Activated naive CD4-positive, alpha-beta T cell treated with anti-CD3 and anti-CD28 coated beads for 36 hours (primary cell): ENCODE measurements at places on chromosomes 7 and 10. TPM values are rescaled to one million over a fixed set of nuclear protein-coding genes. Genes with fewer than 3 reads are reported as not detected.

The TMEM236 gene
- total RNA-seq = not detected

The UCMA gene
- not detected for total RNA-seq

The GATA3 gene
- 4.0 TPM for total RNA-seq

The KRIT1 gene
- total RNA-seq = 27.9 TPM

The GDF2 gene
- total RNA-seq = not detected

The SRRM3 gene
- not detected for total RNA-seq

The MMD2 gene
- not detected for total RNA-seq

The ELAPOR2 gene
- 3.2 TPM for total RNA-seq

The ATP6V0E2 gene
- total RNA-seq = 32.4 TPM

- DNase-seq = no peak
Measured at GRCh38 chr7:101398396-101399289, 36.0 kb downstream of the COL26A1 start.

GRCh38 chr10:71433768-71434744 is 37.3 kb downstream of the CDH23 start:
- DNase-seq = peak; percentile 19

DNA sequence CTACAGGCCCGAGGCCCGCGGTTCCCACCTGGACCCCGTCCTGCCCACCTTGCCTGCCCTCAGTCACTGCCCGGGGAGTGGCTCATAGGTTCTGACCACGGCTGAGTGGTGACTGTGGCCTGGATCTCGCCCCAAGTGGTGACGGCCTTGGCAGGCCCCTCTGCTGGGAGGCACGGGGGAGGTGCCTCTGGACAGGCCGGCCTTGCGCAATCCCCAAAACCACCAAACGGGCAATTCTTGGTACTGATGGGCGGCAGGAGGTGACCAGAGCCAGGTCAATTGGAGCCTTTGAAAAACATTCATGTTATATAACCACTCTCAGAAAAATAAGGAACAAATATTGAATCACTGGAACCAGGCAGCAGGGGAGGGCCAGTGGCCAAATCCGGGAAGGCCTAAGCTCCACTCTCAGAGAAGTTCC is 83.4 kb downstream of the PRKAG2 start:
- no peak for DNase-seq

- DNase-seq = no peak
Measured at GRCh38 chr7:24911213-24911603, 68.8 kb downstream of the OSBPL3 start.

- no peak for DNase-seq
Measured at GRCh38 chr7:149802966-149803365, 29.6 kb upstream of the ZNF467 start.

GRCh38 chr10:32142646-32143045 is 86.4 kb upstream of the KIF5B start:
- DNase-seq = no peak

GRCh38 chr10:52977581-52977980 is 205.0 kb upstream of the MBL2 start:
- no peak for DNase-seq

- DNase-seq = peak; percentile 64
Measured at GRCh38 chr10:96719850-96720421, 378 bp downstream of the PIK3AP1 start.

GRCh38 chr10:29955329-29955935 is 104.0 kb downstream of the JCAD start:
- DNase-seq = no peak

- DNase-seq = no peak
Measured at GRCh38 chr10:10564081-10564794, 453.4 kb upstream of the CELF2 start.

DNA sequence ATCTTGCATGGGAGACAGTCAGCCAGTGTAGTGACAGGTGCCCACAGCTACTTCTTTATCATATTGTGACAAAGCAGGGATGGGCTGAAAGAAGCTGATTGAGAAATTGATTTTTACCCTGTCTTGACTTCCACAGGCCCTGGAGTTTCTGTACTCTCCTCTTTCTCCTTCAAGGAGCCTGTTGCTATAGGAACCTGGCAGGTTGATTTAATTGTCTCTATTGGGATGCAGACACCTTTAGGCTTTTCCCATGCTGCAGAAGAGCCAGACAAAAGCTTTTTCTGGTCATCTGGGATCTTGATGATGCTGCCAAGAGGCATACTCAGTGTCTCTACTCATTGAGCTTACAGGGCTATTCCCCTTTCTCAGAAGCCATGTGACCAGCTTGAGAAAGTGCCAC is 754.8 kb downstream of the KCNMA1 start:
- no peak for DNase-seq

DNA sequence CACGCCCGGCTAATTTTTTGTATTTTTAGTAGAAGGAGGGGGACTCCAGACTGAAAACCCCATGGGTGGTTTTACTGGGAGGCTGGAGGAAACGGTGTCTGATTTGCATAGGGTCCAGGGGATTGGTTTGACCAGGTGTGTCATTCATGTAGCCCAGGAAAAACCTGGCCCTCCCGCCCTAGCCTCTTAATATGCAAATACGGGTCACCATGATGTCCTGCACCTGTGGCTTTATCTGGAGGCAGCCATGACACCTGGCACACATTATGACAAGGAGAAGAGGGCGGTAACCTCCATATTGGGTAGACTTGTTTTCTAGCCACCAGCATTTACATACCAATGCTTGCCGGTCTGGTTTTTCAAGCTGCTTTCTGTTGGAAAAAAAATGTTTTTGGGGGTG is 68.0 kb downstream of the TRIL start:
- DNase-seq = no peak

- DNase-seq = peak; percentile 28
Measured at GRCh38 chr7:92246360-92247101, 757 bp downstream of the ANKIB1 start.

- DNase-seq = no peak
Measured at GRCh38 chr7:29839302-29839701, 33.0 kb downstream of the WIPF3 start.

DNA sequence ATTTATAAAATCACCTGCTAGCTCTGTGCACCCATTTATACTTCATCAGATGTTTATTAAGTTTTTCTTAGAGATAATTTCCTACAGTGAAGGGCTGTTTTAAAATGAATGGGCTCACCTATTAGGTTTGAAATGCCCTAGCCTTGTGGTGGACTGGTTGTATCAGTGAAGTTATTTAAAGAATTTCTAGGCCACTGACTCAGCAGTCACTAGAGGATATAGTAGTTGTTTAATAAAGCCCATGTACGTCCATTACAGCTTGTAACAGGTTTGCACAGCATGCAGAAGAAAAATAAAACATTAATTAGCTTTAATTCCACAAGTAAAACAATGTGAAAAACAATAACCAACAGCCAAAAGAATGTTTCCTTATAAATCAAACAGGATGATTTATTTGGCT is 128.0 kb downstream of the RSU1 start:
- no peak for DNase-seq

DNA sequence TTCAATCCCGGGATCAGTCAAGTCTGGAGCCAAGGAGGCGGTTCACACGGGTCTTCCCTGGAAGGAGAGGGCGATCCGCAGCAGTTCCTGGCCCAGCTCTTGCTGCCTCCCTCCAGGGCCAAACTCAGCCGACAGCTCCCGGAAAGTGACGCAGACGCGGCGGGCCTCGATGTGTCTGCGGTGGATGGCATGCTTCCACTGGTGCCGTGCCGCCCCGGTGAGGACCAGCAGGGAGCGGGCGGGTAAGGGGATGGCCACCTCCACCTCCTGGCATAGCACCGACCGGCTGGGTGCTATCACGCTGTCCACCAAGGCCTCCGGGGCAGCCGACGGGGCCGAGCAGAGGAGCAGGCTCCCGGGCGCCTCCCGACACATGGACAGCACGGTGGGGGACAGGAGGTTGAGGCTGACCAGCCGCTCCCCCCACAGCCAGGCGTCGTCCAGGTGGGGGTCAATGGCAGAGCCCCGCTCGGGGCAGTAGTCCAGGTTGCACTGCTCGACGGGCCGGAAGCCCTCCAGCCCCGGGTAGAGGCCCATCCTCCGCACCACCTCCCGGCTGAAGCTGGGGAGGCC is 7.2 kb downstream of the ALKBH4 start:
- no peak for DNase-seq

- no peak for DNase-seq
Measured at GRCh38 chr7:116540743-116541142, 15.9 kb downstream of the CAV1 start.
